ENCODE measurements at places on chromosomes 16 and 17.

DNA sequence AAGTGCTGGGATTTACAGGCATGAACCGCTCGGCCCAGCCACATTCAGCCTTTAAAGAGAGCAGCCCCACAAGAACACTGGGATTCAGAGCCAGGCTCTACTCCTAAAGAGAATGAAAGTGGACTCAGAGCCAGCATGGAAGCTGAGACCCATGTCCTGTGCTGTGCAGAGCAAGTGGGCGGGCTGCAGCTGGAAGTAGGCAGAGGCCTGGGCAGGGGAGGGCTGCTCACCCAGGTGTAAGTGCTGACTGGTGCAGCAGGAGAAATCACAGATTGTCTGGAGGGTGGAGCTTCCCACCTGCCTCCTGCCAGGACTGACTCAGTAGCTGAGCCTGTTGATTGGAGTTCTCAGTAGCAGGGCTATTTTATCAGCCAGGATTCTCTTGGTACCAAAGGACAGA, 178.7 kb downstream of the KATNIP start:
- DNase-seq, result no peak

DNA sequence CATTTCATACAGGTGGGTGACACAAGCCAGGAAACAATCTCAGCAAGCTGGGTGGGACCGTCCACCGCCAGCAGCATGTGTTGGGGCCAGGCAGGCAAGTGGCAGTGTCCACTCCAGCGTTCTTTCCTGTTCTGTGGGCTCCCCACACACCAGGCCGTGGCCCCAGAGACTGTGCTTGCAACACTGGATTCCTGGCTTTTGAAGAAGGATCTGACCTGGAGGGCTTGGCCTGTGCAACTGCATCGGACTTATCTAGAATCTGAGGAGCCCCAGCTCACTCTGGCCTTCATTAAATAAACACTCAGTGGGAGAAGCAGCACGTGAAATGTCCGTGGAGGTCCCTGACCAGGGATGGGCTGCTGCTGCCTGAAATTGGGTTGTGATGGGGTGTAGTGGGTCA, 3.2 kb downstream of the KSR1 start:
- DNase-seq, result no peak

- DNase-seq, result no peak
Observed at GRCh38 chr16:77987810-77988209, 34.5 kb upstream of the CLEC3A start.

DNA sequence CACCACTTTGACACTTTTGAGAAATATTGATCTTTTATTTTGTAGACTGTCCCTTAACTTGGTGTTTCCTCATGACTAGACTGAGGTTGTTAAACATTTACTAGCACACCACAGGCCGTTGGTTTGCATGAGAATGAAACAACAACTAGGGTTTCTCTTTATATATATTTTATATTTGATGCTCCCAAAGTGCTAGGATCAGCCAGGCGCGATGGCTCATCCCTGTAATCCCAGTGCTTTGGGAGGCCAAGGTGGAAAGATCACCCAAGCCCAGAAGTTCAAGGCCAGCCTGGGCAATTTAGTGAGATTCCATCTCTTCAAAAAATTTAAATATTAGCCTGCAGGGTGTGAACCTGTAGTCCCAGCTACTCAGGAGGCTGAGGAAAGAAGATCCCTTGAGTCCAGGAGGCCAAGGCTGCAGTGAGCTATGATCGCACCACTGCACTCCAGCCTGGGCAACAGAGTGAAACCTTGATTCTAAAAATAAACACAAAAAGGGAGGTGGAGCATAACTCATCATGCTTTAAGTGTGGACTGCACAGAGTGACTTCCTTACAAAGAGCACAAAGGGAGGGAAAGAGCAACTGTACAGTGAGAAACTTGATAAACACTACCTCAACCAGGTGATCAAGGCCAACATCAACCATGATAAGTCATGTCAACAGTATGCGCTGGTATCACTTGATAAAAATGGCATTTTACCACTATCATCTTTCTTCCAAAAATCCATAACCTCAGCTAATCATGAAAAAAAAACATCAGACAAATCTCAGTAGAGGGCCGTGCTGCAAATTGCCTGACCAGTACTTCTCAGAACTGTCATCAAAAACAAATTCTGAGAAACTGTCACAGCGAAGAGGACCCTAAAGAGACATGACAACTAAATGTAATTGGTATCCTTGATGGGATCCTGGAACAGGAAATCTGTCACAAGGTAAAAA, 72.8 kb upstream of the ATF7IP2 start:
- DNase-seq, result no peak

- DNase-seq, result no peak
Observed at GRCh38 chr17:64993867-64994266, 62.7 kb downstream of the GNA13 start.

GRCh38 chr17:78824240-78824639, 16.4 kb downstream of the USP36 start:
- no peak for DNase-seq

DNA sequence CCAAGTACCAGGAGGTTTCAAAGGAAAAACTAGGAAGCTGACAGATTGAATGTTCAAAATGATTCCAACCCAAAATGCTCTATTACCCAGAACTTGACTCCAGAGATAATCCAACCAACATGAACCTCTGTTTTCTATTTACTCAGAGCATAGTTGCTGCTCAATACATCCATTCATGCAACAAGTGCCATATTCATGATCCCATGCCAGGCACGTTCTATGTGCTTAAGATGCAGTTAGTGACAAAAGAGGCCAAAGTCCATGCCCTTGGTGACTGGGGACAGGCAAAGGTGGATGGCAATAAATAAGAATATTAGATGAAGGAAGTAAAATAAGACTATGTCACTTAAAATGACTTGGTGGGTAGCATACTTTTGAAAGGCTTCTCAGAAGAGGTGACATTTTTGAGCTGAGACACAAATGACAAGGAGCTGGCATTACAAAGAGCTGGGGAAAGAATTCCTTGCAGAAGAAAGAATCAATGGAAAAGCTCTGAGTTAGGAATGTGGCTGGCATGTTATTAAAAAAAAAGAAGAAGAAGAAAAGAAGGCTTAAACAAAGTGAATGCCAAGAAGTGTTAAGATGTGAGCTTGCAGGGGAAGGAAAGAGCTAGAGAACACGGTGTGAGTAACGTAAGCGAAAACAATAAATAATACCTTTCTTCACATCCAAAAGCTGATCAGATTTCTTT, 34.5 kb downstream of the TOX3 start:
- DNase-seq, result no peak

- DNase-seq, result no peak
Observed at GRCh38 chr16:2971985-2972784, 3.0 kb downstream of the PAQR4 start.

DNA sequence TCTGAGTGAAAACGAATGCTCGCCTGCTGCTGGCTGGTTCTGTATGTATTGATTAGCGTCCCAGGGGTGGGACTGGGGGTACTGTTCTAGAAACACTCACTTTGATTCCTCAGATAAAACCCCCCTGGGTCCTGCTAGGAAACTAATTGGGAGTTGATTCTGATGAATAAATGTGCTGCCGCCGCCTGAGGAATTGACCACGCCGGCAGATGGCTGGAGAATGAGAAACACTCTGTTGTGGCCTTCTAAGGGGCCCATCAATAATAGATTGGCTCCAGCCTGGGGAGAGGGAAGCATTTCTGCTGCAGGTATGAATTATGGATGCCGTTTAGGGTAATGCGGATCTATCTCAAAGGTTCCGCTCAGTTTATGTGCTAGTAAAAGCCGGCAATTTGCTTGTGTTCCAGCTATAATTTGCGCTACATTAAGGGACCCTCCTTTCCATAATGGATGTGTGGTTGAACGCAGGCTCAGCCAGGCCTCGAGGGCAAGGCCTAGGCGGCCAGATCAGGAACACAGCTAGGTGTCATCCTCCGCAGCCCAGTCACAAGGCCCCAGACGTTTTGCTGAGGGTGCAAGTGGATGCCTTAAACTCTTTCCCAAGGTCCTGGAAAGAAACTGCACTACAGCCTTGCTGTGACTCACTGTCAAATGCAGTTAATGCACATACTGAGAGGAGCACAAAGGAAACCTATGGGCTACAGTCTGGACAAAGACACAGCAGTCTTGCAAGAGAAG, 132.2 kb upstream of the HS3ST2 start:
- no peak for DNase-seq

DNA sequence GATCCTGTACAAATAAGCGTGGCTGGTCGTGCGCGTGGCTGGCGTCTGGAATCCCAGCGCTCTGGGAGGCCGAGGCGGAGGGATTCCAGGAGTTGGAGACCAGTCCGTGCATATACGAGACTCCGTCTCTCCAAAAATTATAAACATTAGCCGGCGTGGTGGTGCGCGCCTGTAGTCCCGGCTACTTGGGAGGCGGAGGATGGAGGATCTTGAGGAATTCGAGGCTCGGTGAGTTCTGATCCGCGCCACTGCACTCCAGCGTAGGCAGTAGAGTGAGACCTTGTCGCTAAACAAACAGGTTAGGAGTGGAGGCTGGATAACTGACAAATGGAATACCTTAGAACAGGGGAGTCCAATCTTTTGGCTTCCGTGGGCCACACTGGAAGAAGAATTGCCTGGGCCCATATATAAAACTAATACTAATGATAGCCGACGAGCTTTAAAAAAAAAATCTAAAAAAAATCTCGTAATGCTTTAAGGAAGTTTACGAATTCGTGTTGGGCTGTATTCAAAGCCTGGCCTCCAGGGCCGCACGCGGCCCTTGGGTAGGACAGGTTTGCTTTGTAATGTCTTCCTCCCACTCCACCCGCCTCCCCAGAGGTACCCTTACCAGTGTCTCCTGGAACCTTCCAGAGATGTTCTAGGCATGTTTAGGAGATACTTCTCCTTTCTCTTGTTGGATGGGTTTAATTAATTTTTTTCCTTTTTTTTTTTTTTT, 909 bp upstream of the RSL1D1 start:
- DNase-seq, result no peak

- no peak for DNase-seq
Observed at GRCh38 chr16:56711862-56712261, 18.1 kb upstream of the NUP93 start.

GRCh38 chr17:78905116-78905515, 2.1 kb upstream of the CEP295NL start:
- no peak for DNase-seq

DNA sequence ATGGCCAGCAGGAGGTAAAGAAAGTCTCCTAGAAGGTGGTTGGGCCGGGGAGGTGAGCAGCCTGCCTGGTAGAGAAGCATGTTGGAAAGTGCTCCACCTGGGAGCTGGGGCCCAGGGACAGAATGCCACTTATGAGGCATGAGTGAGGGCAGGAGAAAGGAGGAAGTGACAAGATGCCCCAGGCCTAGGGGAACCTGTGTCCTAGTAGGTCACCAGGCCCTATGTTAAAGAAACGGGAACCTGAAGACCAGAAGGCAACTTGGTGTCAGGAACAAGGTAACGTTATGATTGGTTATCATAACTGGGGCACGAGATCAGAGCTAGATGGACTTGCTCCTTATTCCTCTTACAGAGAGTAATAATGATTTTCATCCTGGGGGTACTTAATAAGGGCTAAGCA, 34.3 kb downstream of the PITPNC1 start:
- no peak for DNase-seq

DNA sequence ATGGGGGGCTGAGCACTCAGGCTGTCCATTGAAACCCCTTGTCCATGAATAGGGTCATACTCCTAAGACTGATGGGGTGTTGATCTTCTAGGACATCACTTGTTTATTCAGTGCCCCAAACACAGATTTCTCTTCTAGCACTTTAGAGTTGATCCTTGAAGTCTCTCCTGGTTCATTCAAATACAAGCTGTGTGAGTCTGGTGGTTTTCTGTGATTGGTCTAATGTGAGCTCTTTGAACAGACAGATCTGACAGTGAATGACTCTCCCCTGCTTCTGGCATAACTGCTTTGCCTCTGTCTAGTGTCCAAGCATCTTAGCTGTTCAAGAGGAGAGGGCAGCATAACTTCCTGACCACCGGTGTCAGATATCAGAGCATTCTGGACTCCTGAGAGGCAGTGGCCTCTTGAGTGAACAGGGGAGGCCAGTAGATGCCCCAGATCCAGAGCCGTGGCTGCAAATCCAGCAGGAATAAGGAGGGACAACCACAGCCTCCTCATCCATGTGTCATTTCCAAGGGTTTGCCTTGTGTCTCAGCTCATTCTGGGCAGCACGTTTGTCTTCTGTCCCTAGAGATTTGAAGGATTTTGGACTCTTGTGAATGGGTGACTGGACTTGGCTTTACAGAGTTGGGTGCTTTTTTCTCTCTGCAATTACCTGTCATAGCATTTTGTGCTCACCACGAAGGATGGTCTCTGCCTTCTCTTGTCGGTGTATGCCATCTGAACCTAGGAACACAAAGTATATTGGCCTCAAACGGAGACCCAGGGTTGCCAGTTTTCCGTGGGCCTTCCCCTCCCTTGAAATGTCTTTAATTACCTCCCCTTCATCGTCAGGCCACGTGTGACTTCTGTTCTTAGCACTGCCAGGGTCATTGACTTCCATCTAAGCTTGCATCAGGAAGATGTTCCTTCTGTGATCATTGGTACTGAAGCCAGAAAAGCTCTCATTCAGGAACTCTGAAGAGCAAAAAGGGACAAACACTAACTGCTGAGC, 13.9 kb upstream of the CLEC18C start:
- DNase-seq, result no peak

- no peak for DNase-seq
Observed at GRCh38 chr16:25228372-25228771, 11.6 kb downstream of the AQP8 start.

GRCh38 chr16:85536073-85536410, 77.1 kb upstream of the GSE1 start:
- DNase-seq, result no peak

DNA sequence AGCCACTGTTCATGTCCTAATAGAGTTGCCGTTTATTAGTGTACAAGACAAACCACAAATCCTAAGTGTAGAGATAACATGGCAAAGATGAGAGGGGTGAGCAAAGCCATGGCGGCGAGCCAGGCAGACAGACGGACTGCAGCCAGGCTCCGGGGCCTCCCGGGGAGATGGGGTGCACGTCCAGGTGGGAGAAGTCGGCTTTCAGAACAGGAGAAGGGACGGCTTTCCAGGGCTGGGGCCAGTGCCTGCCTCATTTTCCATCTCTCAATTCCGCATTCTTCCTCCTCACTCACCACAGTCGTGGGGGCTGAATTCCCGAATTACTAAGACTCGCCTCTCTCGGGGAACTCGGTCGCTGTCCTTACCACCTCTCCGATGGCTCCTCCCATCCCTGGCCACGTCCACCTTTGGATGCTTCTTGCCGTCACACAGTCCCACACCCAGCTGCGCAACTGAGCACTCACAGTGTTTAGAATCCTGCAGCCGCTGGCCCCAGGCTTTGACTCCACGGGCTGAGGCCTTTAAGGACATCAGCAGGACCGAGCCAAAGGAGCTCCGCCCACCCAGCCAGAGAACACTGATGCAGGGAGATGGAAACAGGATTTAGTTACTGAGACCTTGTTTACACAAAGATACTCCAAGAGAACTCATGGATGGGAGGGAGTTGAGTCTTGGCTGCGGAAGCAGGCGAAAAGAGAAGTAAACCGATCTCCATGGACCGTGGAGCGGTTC, 59.7 kb downstream of the RNF112 start:
- peak; percentile 57 for DNase-seq

GRCh38 chr16:69495821-69496220, 69.9 kb upstream of the NFAT5 start:
- no peak for DNase-seq

DNA sequence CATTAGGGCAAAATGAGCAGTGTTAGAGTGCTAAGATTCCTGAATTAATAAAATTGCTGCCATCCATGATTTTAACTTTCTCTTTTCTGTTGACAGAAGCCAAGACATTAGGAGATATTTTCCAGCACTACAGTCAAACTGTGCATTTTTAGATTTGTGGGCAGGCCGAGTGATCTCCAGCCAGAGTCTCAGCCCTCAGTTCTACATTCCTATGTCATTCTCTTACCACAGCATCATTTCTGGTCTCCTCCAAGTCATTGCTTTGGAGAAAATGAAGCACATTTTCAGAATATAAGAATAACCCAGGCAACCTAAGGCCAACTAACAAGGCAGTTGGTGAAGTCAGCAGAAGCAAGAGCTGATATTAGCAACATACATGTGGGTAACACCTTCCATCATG, 74.6 kb upstream of the NUDT7 start:
- DNase-seq, result no peak
